Spinal cord (tissue), 10 donors: ENCODE measurements at places on chromosomes 1 and 21. TPM values are rescaled to one million over a fixed set of nuclear protein-coding genes. Genes with fewer than 3 reads are reported as not detected.

GRCh38 chr1:16617114-16617631 lies 3.8 kb upstream of the NBPF1 start:
- DNase-seq: no peak

The A3GALT2 gene
- polyA plus RNA-seq: 0.57 TPM

The MPL gene
- 1.2 TPM for polyA plus RNA-seq

DNA sequence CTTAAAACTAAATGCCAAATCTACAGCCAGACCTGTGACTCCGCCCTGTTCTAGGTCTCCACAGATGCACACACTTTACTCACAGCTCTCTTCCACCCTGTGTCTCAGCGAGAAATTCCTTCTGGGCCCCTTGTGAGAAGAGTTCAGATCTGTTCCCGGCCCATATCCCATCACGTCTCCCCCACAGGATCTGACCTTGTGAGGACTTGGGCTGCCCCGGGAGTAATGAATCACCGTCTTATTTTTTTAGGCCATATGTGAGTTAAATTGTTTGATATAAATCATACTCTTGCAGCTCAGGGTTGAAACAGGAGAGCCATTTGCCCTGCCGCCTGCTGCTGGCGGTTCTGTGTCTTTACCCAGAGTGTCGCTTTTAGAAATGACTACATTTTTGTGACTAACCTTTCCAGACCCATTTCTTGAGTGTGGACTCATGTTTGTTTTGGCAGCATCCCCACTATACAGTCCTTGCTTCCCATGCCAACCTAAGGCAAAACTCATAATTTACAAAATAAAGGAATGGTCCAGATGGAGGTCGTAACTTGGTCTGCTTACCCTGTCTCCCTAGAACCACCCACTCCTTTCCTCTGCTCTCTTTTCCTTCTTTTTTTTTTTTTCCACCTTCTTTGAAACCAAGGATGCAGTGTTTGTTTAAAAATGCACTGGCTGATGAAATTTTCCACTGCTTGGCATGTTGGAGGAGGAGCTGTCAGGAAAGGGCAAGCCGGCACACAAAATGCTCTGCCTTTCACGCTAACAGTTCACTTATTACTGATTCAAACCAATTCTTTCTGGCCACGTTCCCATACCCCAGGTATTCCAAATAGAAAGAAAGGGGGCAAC lies 98.0 kb upstream of the C1orf105 start:
- peak; percentile 35 for DNase-seq

The TSPEAR gene
- polyA plus RNA-seq: 0.24 TPM

The CHI3L1 gene
- 1.7 TPM for polyA plus RNA-seq

The KCNE1 gene
- polyA plus RNA-seq: 1.7 TPM

GRCh38 chr21:44345495-44345894 lies 6.3 kb upstream of the CFAP410 start:
- DNase-seq: no peak

The TNFRSF4 gene
- polyA plus RNA-seq: 1.2 TPM

DNA sequence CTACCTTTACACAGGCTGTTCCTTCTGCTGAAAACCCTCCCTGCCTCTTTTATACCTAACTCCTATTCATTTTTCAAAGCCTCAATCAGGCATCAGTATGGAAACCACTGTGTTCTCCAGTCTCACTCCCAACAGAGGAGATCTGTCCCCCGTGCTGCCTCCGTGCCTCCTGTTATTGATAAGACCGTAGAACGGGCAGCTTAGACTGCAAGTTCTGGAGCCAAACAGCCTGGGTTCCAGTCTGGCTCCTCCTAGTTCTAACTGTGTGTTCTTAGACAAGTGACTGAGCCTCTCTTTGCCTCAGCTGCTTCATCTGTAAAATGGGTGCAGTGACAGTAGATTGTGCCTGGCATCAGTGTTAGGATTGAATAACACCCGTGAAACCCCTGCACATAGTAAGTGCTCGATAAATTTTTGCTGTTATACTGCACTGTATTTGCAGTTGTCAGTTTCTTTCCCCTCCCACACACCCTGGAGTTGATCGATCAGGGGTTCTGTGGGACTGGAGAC lies 17.0 kb upstream of the IFFO2 start:
- DNase-seq: no peak

The ACTA1 gene
- 17.9 TPM for polyA plus RNA-seq

DNA sequence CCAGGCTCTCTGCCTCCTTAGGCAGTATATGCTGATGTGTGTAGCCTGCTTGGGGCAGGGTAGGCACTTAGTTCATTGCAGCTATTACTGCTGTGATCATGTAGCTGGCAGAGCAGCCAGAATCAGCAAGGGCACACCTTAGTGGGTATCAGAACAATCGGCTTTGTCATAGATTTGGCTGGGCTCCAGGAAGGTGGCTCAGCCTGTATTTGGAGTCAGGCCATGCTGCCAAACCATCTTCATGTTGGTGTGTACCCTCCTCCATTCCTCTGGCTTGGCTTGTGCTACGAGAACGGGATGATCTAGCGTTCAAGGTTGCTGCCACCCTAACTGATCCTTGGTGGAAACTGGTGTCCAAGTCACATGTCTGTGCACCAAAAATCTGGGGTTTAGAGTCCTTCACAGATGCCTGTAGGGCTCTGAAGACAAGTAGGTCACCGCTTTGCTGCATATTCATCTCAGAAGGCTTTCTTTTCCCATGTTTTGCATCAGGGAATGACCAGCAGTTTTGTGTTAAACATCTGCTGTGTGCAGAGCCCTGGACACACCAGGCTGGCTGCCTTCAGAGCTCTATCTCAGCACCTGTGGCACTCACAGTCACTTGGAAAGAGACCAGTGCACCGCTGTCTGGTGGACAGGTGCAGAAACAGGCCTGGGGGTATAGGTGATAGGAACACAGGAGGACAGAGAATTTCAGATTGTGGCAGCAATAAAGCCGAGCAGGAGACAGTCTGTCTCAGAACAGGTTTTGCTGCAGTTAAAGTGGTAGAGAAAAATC lies 23.7 kb downstream of the VANGL1 start:
- DNase-seq: no peak

- DNase-seq: no peak
Observed at GRCh38 chr1:42998386-42998785, 39.7 kb upstream of the SLC2A1 start.
